ENCODE measurements at places on chromosomes 2 and 18. TPM values are rescaled to one million over a fixed set of nuclear protein-coding genes. Genes with fewer than 3 reads are reported as not detected.

Gene NBEAL1
- total RNA-seq: 8.4 TPM

Gene RAD51AP2
- total RNA-seq: not detected

Gene EN1
- not detected for total RNA-seq

Gene CAPN13
- under 0.01 TPM for total RNA-seq

Gene BOK
- total RNA-seq: 0.52 TPM

Gene CHRND
- total RNA-seq: not detected

Data from mononuclear cell (primary cell).